Motor neuron (in vitro differentiated cells): ENCODE measurements at places on chromosomes 16 and 17. TPM values are rescaled to one million over a fixed set of nuclear protein-coding genes. Genes with fewer than 3 reads are reported as not detected.
A peak's percentile ranks its signal among the peaks of the same experiment; 100 is the strongest.

The CCL17 gene
- total RNA-seq, result not detected in 2 replicates

The SLC9A5 gene
- total RNA-seq, result 1.3 and 2.3 TPM in 2 replicates

The CNGB1 gene
- total RNA-seq, result 0.62 TPM in 1 of 2 replicates, not detected in the other

The ZNF750 gene
- total RNA-seq, result 0.07 and 0.82 TPM in 2 replicates

The TM4SF5 gene
- total RNA-seq, result not detected in 2 replicates

The ARHGAP44 gene
- 2.0 and 2.7 TPM in 2 replicates for total RNA-seq

The NUPR1 gene
- total RNA-seq, result 0.38 TPM in 2 replicates

The CIAPIN1 gene
- total RNA-seq, result 41.9 and 44.5 TPM in 2 replicates

- no peak for ATAC-seq
Observed at GRCh38 chr16:85078226-85078625, 34.0 kb downstream of the CIBAR2 start.

GRCh38 chr17:18992454-18993130 is 12.0 kb downstream of the FAM83G start:
- ATAC-seq, result no peak

- peak; percentile 15 for ATAC-seq
Observed at GRCh38 chr17:19487024-19487600, 46.5 kb upstream of the SLC47A1 start.

DNA sequence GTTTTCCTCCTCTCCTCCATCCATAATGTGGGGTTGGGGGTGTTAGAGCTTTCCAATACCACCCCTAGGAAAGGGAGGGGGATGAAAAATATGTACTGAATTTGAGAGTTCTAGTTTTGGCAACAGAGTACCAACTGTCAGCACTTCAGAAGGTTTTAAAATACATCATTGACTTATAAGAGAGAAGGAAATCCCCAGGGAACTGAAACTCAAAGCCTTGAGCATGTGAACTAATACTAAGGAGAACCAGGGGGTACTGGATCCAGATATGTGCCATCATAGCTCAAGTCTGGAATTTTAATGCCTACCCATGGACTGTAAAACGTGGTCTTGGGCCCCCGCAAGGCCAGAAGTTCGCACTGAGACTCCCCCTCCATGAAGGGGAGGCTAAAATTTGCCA is 15.8 kb downstream of the CACNG5 start:
- ATAC-seq, result no peak

DNA sequence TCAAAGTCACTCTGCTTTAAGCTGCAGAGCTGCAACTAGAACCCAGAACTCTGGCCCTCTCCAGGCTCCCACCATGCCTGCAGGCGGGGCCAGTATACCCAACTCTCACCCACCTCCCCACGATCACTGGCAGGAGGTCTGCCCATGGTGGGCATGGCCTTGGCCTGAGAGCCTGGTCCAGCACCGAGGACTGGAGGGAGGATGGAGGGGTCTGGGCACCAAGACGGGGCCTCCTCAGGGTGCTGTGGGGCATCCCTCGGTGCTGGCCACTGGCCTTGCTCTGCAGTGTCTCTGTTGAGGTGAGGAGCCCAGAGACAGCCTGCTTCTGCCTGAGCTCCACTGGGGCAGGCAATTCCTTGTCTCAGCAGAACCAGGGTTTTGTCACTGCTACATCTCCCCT is 1.5 kb upstream of the KRT16 start:
- no peak for ATAC-seq

- no peak for ATAC-seq
Observed at GRCh38 chr17:81921537-81921862, 3.5 kb upstream of the SIRT7 start.

DNA sequence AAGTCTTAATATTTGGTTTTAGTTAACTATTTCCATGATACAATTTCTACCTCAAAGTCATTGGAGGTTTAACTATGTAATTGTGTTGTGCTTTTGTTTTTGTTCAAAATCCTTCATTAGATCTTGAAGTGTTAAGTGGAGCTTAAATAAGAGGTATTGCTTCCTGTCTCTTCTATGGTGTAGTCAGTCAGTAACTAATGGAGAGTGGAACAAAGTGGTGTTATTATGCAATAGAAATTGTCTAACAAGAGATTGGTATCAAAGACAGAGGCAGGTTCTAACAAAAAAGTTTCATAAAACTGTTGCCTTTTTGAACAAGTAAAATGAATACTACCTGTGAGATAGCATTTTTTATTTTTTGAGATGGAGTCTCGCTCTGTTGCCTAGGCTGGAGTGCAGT is 45.2 kb downstream of the GRB7 start:
- ATAC-seq, result no peak

DNA sequence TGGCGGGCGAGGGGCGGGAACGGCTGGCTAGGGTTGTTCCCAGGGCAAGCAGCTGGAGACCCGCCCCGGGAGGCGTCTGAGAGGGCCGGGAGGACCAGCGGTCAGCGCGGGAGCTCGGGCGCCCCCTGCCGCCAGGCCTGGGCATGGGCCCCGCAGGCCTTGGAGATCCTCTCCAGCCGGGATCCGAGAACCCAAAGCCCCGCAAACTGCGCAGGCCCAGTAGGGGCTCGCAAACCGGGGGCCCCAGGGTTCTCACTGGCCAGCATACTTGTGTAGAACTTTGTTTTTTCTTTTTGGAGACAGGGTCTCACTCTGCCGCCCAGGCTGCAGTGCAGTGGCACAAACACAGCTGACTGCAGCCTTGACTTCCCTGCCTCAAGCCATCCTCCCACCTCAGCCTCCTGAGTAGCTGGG is 20.8 kb upstream of the ZNF423 start:
- peak; percentile 96 for ATAC-seq

- ATAC-seq, result no peak
Observed at GRCh38 chr16:60608971-60609370, 1427.3 kb downstream of the CDH8 start.

DNA sequence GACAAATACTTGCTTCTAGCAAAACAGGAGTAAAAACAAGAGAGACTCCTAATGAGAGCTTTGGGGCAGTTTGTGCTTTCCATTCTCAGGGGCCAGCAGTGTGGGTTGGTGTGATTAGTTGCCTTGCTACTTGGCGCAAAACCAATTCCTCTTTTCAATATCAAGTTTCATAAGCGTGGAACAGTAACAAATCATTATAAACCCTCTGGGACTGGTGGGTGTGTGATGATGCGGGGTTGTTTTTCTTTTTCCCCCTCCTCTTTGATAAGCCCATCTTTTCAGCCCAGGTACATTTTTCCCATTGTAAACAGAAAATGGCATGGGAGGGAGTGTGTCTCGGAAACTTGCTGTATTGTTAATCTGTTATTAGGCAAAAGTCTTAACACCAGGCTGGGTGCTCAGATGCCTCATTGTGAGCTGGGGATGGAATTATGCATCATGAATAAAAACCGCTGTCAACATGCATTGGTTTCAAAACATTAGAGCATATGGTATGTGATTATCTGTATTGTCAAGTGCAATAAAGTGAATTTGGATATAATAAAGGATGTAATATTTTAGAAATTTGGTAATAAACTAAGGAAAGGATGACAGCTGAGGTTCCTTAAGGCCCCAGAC is 166.4 kb downstream of the CCDC182 start:
- ATAC-seq, result no peak

DNA sequence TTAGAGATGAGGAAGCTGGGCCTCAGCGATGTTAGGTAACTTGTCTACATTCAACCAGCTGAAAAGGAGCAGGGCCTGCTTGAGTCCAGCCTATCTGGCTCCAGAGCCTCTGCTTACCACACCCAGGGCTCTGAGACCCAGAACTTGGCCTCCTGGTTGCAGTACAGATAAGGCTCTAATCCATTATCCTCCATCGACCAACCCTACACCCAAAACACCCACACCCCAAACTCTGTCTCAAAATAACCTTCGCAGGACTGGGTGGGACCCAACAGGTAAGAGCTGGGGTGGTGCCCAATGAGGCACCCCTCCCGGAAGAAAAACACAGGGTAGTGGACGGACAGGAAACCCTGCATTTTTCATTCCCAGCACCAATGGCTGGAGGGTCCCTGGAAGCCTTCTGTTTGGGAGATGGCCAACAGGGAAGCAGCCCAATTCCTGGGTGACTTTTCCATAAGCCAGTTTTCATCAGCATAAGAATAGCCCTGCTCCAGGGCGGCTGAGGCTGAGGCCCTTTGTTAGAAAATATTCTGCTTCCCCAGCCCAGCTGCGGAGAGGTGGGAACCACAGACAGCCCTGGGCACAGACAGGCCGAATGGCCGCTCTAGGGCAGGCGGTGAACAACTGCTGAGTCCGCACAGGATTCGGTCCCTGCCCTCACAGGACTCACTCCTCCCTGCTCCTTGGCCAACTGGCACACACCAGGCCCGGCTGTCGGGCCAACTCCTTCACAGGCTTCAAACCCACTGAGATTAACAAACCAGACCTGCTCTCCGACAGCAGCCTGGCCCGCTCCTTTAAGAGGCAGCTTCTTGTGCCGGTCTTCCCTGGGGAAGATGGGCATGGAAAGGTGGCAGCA is 9.8 kb downstream of the SMIM5 start:
- ATAC-seq, result peak; percentile 69

GRCh38 chr17:81518785-81519283 is 6.2 kb upstream of the ACTG1 start:
- ATAC-seq, result peak; percentile 8

GRCh38 chr17:2264067-2264860 is 39.3 kb downstream of the SMG6 start:
- ATAC-seq, result no peak

- no peak for ATAC-seq
Observed at GRCh38 chr16:48479329-48479728, 94.1 kb upstream of the SIAH1 start.

DNA sequence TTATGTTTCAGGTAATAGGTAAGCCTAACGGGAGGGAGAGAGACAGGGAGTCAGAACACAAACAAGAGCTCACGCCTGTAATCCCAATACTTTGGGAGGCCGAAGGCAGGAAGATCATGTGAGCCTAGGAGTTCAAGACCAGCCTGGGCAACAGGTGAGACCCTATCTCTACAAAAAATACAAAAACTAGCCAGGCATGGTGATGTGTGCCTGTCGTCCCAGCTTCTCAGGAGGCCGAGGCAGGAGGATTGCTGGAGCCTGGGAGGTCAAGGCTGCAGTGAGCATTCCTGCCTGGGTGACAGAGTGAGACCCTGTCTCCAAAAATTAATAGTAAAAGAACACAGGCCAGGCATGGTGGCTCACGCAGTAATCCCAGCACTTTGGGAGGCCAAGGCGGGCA is 27.4 kb downstream of the YWHAE start:
- ATAC-seq, result no peak

DNA sequence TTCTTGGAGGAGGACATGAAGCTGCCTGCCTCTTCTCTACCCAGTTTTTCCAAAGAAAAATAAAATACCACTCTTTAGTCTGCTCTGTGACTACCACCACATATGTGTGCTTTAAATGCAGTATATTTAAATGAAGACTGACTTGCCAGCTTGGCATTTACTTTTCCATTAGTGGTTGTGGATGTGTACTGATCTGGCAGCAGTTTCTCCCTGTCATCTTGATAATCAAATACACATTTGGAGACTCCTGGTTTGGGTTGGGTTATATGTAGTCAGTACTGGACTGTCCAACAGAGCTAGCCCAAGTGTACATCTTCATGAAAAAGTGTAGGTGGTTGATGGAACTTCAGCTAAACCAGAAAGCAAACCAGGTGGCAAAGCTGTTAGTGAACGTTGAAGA is 19.9 kb downstream of the COX10 start:
- ATAC-seq, result no peak

DNA sequence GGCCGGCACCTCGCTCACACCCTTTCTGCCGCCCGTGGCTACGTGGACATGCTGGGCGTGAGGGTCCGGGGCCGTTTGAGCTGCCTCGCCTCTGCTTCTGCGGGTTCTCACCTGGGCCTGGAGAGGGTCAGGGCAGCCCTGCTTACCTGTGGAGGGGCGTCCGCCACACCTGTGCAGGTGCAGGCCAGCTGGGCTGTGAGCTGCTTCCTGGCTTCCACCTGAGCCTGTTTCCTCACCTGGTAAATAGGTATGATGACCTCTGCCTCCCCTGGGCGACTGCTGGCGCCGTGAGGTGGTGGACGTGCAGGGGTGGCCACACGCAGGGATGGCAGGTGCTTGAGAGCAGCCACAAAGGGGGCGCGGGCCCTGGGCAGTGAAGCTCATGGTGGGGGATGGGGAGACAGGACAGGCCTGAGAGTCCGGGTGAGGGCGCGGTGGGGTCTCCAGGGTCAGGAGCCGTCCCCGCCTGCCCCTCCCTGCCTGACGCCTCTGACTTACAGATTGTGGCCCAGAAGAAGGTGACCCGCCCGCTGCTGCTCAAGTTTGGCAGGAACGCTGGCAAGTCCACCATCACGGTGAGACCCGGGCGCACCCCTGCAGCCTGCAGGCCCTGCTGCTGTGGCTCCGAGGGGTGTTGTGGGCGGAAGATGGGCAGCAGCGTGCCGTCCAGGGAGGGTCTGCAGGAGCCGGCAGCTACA is 7.8 kb downstream of the CPNE7 start:
- no peak for ATAC-seq

DNA sequence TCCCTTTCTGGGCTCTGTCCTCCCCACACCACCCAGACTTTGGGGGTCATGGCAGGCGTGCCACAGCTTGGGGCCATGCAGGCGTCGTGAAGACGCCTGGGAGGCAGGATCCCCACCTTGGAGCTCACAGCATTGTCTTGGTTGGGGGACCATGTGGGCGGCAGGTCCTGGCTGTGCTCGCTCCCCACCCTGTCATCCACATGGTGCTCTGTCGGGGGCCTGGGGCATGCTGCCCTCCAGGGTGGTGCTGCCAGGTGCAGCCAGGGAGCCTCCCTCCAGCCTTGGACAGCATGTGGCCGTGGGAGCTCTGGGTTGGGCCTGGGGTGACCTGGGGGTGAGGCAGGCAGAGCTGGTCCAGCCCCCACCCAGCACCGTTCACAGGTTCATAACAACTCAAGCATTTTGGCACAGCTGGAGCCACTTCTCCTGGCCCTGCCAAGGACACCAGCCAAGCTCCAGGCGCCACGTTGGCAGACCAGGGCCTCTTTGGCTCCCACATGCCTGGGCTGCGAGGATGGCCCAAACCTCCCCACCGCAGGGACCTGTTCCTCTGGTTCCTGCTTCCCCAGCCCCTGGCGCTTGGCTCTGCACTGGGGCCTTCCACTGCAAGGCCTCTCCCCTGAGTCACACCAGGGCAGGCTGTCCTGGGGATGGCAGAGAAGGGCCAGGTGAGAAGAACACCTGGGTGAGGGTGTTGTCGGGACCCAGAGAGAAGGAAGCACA is 15.1 kb upstream of the ATP6V0C start:
- ATAC-seq, result no peak

- ATAC-seq, result no peak
Observed at GRCh38 chr16:73369851-73370250, 321.9 kb upstream of the ZFHX3 start.

DNA sequence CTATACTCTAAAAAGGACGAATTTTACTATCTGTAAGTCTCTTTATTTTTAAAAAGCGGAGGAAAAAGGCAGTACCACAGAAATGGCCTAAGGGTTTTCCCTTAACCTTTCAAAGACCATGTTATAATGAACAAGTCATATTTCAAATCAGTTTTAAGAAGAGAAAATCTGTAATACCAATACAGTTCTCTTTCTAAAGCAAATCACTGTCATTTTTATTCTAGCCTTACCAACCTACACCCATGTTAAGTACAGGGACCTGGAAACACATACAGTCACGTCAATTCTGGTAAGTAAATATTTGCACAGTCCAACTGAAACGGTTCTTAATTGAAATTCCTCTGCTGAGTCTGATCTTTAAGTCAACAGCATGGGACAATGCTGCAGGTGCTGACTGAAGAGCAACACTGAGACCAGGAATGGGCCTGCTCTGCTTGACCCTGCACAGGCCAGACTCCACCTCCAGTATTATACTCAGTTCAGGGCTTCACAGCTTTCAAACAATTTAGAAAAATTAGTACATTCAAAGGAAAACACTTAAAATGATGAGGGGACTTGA is 20.2 kb downstream of the MBTPS1 start:
- peak; percentile 98 for ATAC-seq

GRCh38 chr16:75333721-75334163 is 82.3 kb upstream of the BCAR1 start:
- ATAC-seq, result no peak

GRCh38 chr17:65514082-65514481 is 47.4 kb downstream of the AXIN2 start:
- peak; percentile 81 for ATAC-seq
